ENCODE measurements at places on chromosomes 1 and 21. TPM values are rescaled to one million over a fixed set of nuclear protein-coding genes. Genes with fewer than 3 reads are reported as not detected.

Gene DIRAS3
- total RNA-seq, result 2.4 TPM

- DNase-seq, result no peak
These were observed 253.5 kb upstream of the CACYBP start for GRCh38 chr1:174746024-174746808.

DNA sequence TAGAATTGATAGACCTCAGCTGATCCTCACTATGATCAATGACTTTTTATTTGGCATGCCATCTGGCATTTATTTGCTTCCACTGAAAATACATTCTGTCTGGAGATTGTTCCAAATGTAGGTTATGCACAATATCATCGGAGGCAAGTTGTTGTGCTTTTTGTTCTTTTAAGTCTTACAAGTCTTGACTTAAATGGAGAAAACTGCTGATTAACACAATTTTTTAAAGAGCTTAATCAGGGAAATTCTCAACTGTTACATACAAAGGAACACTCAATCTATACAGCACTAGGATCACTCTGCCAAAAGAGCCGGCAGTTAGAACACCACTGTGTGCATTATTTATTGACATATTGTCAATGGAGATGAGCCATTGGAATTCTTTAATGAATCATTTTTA lies 19.2 kb downstream of the CYYR1 start:
- DNase-seq, result no peak

DNA sequence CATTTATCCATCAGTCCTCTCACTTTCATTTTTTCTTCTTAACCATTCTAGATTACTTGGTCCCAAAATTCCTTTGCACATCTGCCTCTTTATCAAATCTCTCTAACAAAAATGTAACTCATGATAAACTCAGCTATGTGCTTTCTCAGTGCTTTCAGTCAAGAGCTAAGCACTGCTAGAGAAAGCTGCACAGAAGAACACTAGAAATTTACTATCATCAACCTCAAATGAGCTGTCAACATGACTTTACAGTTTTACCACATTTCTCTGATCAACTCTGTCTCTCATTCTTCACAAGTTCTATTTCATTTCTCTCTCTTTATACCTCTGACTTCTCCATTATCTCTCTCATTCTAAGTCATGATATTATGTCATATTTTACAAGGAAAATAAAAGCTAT lies 54.2 kb upstream of the PRKACB start:
- no peak for DNase-seq

DNA sequence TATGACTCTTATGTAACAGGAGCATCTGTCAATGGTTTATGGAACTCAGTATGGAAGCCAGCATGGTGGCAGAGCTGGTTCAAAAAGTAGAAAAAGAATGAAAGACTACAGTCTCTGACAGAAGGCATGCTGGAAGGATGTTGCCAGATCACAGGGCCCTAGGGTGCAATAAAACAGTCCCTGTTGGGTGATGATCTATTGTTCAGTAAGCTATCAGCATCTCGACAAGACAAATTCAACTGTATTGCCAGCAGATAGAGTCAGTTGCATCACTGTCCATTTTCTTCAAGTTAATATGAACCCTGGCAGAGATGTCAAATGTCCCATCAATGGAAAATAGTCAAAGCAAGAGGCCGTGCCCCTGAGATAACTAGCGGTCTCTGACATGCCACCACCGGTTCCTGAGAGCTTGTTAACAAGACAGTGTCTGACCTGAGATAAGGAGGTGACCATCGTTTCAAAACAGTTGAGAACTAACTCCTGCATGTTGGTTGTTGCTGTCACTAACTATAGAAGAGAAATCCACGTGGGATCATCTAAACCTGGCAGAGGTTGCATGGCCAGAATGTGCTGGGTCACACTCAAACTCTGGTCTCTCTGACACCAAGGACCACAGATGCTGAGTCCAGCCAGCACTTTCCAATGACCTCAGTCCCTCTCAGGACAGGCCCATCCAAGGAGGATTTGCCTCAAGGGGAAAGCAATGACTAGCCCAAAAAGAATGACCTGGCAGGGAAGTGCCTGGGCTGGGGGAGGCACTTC lies 125.9 kb downstream of the RIPK4 start:
- no peak for DNase-seq

Gene DCST1
- not detected for total RNA-seq

GRCh38 chr1:196543833-196544232 lies 64.4 kb downstream of the KCNT2 start:
- DNase-seq, result no peak

Gene SPRR5
- not detected for total RNA-seq

DNA sequence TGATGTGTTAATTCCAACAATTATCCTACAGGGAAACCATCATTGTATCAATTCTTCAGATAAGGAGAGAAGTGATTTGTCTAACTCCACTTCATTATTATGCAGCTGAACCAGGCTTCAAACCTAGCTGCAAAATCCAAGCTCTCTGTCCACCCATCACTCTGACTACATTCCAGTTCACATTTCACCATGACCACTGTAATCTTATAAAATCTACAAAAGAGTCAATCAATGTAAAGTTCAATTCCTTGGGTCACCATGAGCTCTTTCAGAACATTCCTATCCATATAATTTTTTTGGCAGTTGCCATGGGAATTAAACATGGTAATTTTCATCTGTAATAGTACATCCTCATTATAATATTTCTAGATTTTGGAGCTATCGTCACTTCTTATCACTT lies 100.9 kb downstream of the PLPPR5 start:
- DNase-seq, result no peak

DNA sequence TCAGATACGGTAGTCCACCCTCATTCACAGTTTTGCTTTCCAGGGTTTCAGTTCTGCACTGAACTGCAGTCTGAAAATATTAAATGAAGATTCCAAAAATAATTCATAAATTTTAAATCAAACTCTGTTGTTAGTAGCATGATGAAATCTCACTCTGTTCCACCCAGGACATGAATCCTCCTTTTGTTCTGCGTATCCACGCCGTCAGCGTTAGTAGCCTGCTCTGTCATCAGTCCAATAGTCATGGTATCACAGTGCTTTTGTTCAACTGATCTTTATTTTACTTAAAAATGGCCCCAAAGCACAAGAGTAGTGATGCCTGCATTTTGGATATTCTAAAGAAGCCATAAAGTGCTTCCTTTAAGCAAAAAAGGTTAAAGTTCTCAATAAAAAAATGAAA lies 23.9 kb downstream of the CHD1L start:
- DNase-seq, result no peak

Gene S100A2
- total RNA-seq, result not detected

GRCh38 chr1:207397525-207397926 lies 56.6 kb upstream of the CR2 start:
- no peak for DNase-seq

DNA sequence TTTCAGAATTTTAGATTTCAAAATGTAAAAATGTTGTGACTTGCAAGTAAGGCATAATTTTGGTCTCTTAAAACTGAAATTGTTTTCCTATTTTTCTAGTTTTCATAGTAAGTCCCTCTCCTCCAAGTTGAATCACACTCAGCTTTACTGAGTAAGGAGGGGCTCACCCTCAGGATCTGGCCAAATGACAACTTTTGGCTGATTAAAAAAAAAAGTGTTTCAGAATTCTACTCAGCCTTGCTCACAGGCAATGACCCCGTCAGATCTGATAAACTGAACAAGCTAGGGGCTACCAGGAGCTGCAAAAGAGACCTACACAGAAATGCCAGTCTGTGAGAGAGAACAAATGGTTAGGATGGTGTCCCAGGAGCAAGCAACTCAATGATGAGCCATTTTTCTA lies 159.8 kb downstream of the PBX1 start:
- DNase-seq, result no peak

GRCh38 chr1:226679853-226680516 lies 59.1 kb downstream of the ITPKB start:
- DNase-seq, result peak; percentile 81

Gene GLIS1
- 0.27 TPM for total RNA-seq

Gene ILDR2
- 72.6 TPM for total RNA-seq

DNA sequence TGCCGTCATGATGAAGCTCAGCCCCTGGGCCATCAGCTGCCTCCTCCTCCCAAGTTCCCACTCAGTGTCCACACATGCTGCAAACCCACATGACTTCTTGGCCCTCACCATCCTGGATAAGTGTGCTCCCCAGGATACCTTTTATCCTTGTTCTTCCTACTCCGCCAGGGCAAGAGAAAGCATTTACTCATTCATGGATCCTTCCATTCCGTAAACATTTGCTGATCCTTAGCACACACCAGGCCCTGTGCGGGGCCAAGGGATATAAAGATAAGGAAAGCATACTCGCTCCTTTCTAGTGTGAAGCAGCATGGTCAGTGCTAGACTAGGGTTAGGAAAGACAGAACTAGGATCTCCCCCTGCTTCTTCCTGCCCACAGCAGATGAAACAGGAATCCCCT lies 122.1 kb upstream of the HMGB4 start:
- DNase-seq, result no peak

GRCh38 chr1:164653705-164654104 lies 94.7 kb downstream of the PBX1 start:
- no peak for DNase-seq

DNA sequence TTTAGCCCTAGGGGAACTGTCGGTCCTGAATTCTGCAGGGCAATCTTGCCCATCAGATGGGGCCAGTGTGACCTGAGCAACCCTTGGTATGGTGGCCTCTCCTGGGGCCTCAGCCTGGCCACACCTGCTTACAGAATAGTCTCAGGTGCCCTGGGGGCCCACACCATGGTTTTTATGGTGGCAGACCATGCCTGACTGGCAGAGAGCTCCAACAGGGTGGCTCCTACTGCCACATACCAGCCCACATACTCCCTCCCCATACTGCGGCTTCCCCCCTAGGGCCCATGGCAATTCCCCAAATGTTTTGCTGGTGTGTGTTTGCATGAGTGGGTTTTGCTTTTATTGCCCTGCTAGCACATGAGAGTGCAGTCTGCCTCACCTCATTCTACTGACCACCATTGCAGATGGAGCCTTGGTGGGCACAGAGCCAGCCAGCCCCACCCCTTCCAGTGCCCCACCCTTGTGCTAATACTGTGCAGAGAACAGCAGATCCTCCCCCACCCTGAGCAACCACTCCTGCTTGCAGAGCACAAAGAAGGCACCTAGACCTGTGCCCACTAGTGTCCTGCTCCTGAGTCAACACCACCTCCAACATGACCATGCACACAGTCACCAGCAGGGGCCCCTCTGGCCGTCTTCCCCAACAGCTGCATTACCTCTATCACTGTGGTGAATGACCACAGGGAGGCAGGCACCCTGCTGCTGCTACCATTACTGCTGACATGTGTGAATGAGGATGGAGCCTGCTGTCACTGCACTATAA lies 86.8 kb downstream of the GDAP2 start:
- no peak for DNase-seq

Gene KCNAB2
- total RNA-seq, result 6.4 TPM

DNA sequence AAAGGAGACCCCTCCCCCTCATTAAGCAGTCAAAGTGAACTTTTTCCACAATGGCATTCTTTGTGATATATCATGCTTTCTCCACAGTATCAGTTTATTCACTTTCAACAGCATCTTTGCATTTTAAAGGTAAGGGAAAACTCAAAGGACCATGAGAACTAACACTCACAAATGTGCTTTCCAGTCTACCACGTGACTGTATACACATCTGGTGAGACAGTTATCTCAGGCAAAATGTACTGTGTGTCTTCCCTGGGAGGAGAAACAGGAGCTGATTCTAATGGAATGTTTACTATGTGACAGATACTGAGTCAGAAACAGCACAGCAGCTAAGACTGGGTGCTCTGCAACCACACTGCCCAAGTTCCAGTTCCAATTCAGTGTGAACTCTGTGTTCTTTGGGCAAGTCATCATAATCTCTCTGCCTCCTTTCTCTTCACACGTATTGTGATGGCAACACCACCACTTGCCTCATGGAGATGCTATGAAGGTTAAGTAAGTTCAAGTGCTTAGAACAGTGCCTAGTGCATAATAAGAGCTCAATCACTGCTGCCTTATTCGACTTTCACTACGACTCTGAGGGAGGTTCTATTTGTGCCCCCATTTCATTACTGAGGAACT lies 79.0 kb downstream of the SLC45A1 start:
- no peak for DNase-seq

DNA sequence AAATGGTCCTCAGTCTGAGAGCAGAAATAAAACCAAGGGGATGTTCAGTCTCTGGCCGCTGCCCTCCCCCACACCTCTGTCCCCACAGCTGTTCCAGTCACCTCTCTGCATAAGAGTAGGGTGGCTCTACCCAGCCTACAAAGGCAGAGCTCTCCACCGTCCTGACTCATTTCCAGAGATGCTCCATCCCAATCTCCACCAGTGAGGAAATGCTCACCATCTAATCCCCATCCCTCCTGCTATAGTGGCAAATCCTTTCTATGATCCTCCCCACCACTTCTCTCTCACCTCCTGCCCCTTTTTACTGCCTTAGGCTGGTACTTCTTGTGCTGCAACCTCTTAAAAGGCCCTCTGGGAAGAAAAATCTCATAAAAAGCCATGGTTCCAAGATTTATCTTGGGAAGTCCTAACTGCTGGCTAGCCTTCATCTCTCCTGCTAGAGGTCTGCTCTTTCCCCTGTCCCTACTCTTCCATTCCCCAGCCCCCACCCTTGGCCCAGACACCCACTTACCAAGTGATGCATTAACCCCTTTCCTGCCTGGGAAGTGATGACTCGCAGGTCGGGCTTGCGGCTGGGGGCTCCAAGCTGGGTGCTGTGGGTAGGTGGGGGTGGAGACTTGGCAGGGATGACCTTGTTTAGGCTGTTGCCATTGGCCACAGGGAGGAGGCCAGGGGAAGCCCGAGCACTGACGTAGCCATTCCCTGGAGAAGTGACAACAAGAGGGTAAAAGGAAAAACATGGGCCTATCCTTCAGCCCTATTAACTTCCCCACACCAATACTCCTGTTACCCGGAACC lies 23.9 kb downstream of the MEF2D start:
- no peak for DNase-seq

GRCh38 chr1:2106659-2107405 lies 56.6 kb downstream of the PRKCZ start:
- DNase-seq, result no peak

GRCh38 chr21:34702341-34703170 lies 33.8 kb downstream of the CLIC6 start:
- DNase-seq, result no peak

- DNase-seq, result no peak
These were observed 1.3 kb upstream of the H3-3A start for GRCh38 chr1:226061068-226061840.

Gene LCE2A
- total RNA-seq, result not detected

DNA sequence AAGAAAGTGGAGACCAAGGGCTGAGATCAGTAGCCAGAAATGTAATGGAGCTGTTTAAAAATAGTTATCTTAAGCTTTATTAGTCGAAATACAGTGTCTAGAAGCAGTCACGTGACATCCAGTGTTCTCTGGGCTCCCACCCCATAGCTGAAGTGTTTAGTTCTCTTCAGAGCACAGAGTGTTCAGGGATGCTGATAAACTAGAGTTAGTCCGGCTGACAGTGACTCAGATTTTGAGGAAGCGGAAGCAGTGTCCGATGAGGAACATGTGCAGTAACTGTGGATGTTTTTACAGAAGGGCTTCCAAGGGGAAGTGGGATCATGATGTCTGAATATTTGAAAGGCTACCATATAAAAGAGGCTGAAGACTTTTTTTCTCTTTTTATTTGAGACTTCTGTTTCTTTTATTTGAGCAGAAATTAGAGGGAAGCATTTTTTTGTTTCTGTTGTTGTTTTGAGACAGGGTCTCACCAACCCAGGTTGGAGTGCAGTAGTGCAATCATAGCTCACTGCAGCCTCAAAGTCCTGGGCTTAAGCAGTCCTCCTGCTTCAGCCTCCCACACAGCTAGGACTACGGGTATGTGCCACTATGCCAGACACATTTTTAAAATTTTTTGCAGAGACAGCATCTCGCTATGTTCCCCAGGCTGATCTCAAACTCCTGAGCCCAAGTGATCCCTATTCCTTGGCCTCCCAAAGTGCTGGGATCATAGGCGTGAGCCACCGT lies 124.2 kb downstream of the GALNT2 start:
- no peak for DNase-seq

- no peak for DNase-seq
These were observed 866 bp upstream of the WNT2B start for GRCh38 chr1:112507921-112508277.
